ENCODE measurements at places on chromosomes 2 and 18.
A peak's percentile ranks its signal among the peaks of the same experiment; 100 is the strongest.

DNA sequence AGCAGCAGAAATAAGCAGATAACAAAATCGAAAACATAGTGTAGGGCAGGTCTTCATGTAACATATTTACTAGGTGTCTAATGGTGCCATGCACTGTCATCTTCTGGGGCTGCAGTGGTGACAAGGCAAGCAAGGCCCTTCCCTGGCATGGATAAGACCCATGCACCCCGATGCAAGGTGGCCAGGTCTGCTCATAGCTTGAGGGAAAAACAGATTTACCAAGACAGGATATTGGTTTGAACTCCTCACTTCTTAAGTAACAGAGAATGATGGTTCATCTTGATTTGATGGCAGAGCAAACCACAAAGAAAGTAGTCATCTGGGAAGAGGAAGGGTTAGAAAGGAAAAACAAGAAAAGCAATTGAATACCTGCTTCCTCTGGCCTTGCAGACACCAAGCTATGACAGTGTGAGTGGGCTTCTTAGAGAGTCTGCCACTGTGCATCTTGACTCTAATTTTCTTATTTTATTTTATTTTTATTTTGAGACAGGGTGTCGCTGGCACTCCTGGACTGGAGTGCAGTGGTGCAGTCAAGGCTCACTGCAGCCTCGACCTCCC is 35.8 kb upstream of the EML6 start:
- DNase-seq: no peak

DNA sequence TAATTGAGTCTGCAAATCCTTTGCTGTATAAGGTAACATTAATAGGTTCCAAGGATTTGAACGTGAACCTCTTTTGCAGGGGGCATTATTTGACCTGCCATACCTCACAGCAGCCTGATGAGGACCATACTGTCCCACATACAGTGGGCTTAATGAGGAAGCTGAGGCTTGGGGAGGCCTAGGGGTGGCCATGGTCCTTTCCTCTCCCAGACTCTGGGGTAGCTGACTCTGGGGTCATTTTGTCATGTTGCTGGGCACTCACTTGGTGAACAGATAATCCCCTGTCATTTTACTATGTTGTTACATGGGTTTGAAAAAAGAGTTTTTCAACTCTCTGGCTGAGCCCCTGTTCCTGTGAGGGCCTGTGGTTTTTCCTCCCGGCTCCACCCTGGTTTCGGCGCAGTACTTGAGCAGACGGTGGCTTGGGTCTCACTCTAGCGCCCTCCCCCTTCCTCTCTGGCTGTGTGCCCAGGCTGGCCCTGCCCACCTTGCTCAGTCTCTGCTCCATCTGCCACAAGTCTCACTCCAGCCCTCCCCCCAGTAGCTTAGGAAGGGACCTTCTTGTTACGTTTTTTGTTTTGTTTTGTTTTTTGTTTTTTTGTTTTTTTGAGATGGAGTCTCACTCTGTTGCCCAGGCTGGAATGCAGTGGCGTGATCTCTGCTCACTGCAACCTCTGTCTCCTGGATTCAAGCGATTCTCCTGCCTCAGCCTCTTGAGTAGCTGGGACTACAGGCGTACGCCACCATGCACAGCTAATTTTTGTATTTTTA is 21.0 kb downstream of the INPP4A start:
- no peak for DNase-seq

DNA sequence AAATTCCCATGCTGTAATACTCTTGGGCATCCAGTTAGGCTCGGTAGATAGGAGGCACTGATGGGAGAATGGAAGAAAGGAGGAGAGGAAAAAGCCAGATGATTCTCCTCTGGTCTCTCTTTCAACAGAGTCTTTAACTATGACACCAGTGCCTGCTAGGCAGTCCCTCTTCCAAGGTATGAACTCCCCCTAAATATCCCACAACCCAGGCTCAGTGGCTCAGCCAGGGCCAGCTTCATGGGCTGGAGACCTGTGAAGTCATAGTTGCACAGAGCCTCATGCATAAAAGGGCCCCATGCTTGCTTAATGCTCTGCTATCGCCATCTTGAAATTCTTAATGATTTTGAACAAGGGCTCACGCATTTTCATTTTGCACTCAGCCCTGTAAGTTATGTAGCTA is 869.2 kb upstream of the GCFC2 start:
- no peak for DNase-seq

DNA sequence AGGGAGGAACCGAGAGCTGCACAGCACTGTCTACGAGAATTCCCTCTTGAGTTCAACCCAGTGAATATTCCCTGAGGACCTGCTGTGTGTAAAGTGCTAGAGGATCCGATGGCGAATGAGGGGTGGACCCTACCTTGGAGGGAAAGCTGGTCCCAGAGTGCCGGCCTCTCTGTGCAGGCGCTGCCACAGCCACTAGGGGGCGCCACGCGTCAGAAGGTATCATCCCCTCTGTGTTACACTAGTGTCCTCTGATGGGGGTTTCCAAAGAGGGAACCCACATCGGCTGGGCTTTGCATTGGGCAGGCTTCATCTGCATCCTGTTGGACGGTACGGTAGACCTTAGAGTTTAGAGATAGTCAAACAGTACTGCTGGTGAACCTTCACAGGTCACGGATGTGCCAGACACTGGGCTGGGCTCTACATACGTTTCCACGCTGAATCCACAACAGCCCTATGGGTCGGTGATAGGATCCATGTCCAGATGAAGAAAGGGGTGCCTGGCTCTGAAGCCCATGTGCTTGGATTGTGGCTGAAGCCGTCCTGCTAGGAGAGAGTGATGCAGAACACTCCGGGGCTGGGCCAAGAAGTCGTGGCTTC is 39.0 kb downstream of the COA5 start:
- DNase-seq: no peak

GRCh38 chr18:59763541-59764136 is 66.4 kb upstream of the CCBE1 start:
- DNase-seq: no peak

DNA sequence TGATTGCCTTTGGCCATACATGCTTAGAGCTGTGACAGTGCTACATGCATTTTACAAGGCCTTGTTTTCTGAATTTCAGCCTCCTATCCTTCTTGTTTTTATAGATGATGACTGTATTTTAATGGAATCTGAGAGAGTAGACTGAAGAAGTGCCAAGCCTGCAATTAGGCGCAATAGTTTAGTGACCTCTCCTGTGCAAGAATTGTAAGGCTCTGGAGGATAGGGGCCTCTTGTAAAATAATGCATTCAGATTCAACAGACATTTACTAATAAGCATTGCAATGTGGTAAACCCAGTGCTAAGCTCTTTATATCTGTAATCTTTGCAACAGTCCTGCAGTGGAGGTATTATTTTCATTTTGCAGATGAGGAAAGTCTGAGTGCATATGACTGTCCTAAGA is 105.5 kb downstream of the TDRD15 start:
- DNase-seq: no peak

- no peak for DNase-seq
Observed at GRCh38 chr18:43525169-43525568, 247.9 kb upstream of the SYT4 start.

GRCh38 chr2:23561088-23561487 is 176.1 kb downstream of the KLHL29 start:
- DNase-seq: no peak

GRCh38 chr2:237223201-237223861 is 137.6 kb downstream of the COPS8 start:
- no peak for DNase-seq

DNA sequence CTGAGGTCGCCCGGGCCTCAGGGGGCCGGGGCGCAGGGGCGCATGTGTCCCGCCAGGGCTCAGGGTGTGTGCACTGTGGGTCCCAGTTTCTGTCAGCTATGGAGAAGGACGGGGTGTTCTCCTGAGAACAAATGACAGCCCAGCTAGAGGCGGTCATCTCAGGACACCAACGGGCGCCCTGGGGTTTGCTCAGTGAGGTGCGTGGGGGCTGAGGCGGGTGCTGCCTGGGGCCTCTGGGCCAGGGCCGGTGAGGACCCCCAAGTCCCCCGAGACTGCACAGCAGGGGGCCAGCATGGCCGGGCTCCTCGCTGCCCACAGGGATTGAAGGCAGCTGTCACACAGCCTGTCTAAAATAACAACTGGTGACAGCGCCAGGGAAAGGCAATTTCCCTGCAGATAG is 808.8 kb upstream of the SOX11 start:
- DNase-seq: no peak

DNA sequence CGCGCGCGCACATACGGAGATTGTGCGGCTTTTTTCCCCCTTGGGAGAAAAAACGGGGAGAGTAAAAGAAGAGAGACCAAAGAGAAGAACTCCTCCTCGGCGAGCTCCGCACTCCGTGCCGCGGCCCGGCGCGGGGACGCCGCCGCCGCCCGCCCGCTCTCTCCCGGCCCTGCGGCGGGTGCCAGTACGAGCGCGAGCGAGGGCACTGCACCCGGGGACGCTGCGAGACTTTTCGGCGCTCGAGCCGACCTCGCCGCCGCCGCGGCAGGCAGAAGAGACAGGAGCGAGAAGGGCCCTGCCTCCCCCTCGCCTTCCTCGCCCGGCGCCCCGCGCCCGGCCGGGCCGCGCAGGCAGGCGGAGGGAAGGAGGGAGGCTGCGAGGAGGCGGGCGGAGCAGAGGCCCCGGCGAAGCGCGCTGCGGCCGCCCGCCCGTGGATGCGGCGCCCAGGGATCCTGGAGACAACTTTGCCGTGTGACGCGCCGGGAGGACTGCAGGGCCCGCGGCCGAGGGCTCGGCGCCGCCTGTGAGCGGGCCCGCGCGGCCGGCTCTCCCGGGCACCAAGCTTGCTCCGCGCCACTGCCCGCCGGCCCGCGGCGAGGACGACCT is 857 bp upstream of the INHBB start:
- peak; percentile 11 for DNase-seq

DNA sequence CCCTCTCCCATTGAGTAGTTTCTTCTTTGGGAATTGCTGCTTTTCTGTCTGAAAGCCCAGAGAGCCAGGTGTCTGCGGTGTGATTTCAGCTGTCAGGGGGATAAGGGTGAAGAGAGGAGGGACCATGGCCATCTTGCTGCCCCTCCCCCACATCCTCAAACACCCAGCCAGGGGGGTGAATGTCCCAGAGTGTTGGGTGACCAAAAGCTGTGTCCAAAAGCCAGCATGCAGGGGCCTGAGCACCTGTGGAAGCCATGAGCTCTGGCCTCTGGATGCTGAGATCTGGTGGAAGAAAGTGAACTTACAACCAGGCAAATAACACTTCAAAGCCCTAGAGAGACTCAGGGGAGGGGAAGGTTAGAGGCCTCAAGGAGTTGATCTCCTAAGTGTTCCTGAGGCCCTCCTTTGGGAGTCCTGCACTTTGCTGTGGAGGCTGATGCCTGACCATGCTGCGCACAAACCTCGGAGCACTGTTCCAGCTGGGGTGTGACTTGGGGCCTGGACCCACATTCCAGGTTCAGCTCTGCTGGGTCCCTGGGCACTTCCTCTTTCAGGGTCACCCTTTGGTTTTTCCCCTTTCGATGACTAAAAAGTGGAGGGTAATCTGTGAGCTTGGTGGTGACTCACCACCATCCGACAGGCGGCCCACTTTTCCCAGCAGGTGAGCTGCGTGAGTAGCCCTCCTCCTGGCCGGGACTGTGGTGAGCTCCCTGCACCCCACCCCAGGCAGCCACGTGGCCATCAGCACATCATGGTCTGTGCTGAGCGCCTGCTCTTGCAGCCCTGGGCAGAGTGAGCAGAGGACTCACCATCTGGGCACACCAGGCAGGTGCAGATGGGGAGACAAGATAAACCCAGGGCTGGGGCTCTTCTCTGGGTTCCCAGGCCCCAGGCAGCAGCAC is 66.8 kb upstream of the FOSL2 start:
- DNase-seq: no peak

DNA sequence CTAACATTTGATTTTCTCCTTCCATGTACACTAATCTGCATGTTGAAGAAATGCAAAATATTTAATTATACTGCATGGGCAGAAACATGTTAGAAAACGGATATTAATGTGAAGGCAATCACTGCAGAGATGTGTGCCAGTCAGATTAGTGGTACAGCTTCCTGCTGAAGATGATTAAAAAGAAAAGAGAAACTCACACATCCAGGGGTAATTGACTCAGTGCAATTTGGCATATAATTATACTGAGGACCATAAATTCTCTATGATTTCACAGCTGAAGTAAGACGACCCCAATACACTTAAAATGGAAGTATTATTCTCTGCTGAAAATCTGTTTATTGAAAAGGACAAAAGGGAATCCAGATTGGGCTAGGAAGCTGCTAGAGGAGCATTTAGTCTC is 243.4 kb downstream of the TGIF1 start:
- no peak for DNase-seq
